ENCODE measurements at places on chromosomes 3 and 15.

DNA sequence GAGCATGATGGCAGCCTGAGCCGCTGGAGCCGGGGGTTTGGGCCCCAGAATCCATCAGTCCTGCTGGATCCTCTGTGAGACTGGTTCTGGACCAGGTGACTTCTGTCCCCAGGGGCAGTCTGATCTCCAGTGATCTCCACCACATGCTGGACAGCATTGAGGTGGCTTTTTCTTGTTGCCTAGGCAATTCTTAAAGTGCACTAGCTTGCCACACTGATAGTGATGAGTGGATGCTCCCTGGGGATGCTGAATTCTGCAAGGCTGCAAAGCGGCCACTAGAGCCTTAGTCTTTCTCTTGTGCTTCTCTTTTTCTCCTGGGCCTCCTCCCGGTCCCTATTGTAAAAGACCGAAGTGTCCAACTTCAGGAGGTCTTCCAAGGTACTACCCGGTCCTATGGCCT lies 70.4 kb upstream of the ATP11B start:
- no peak for DNase-seq

DNA sequence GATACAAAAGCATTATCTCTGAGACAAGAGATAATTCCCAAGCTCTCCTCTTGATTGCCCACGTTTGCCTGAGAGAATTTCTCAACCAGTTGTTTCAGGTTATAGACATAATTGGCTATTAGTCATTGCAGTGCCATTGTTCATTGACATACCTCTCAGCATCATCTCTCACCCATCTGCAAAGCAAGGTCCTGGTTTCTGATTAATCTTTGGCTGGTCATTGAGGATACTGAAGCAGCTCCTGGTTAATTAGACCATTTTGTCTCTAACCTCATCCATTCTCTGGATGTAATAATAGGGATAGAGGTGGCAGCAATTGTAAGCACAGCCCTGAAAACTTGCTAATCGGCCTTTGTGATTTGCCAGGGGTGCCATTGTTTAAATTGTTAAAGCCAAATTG lies 104.2 kb downstream of the CNTN6 start:
- no peak for DNase-seq

DNA sequence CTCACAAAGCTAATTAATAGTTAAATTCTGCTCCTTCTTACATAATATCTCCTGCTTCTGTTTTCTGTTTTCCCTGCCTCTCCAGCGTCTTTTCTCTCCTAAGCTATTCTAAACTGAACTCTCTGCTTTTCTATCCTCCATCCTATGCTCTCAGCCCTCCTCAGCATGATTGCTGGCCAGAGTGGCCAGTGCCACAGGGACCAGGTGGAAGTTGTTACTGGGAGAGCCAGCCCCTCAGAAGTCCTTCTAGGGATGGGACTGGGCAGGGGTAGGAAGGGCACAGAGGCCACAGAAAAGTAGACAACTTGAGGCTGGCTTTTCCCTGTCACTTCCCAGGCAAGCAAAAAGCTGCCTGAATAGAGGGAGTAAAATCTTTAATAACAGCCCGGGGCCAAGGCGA lies 76.8 kb downstream of the LARS2 start:
- DNase-seq: no peak

- no peak for DNase-seq
Measured at GRCh38 chr15:34188711-34189110, 21.2 kb downstream of the KATNBL1 start.

All from cardiac septum (tissue), 1 donor.